ENCODE measurements at places on chromosomes 6 and 20.

DNA sequence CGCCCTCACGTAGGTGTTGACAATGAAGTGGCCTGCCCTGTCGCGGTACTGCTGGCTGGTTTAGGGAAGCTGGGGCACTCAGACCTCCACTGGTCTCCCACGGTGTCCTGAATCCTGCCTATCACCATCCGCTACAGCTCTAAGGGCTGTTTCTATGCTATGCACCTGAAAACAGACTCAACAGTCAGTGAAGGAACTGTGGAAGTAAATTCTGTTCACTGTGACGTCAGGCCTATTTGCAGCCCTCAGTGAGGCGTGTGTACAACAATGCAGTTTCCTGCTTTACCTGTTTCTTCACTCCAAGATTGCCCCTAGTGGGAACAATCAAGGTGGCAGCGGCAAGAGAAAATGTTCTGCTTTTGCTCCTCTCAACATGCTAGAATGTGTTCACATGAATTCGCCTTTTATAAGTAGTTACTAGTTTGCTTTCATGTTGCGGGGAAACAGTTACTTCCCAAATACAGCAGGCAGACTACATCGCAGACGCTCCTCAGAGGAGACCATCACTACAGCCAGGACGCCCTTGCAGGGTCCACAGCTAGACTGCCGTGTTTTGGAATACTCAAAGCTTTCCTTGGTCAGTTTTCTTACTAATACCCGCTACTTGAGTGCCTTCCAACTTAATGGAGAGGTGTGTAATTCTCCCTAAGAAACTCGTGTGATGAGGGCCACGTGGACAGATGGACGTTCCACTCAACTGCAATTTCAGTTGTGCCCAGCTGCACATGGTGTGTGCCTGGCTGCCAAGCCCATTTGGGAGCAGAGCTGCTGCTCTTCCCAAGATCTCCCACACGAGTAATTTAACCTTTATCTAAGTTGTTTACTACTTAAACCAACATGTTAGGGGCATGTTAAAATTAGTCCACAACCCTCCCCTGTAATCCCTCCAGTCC, 25.4 kb downstream of the DIDO1 start:
- H3K4me3 ChIP-seq = no peak overlapping the region
- H3K27me3 ChIP-seq = no peaks in the 10 kb centered on the region
- peak; percentile 73 for DNase-seq
- peak overlapping the region; percentile 93 for H3K27ac ChIP-seq

DNA sequence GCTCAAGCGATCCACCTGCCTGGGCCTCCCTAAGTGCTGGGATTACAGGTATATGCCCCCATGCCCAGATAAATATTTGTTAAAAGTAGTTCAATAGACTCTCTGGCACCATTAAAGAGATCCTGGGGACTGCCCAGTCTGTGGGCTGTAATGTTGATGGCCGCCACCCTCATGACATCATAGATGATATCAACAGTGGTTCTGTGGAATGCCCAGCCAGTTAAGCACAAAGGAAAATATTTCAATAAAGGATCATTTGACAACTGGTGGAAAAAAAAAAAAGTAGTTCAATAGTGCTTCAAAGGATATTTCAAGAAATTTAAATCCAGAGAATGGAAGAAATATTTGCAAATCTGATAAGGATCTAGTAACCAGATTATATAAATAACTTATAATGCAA, 1.5 kb upstream of the CRIP3 start:
- DNase-seq = no peak
- no peaks in the 10 kb centered on the region for H3K27me3 ChIP-seq
- no peak overlapping the region for H3K4me3 ChIP-seq
- H3K36me3 ChIP-seq = no peaks in the 10 kb centered on the region
- H3K27ac ChIP-seq = no peak overlapping the region

- peak overlapping the region; percentile 97 for H3K27ac ChIP-seq
- peak; percentile 27 for DNase-seq
- no peaks in the 10 kb centered on the region for H3K27me3 ChIP-seq
Observed at GRCh38 chr6:127482325-127482724, 23.1 kb upstream of the KIAA0408 start.

- DNase-seq = no peak
- H3K4me3 ChIP-seq = no peak overlapping the region
Observed at GRCh38 chr6:140230282-140230681, 855.8 kb upstream of the CITED2 start.

DNA sequence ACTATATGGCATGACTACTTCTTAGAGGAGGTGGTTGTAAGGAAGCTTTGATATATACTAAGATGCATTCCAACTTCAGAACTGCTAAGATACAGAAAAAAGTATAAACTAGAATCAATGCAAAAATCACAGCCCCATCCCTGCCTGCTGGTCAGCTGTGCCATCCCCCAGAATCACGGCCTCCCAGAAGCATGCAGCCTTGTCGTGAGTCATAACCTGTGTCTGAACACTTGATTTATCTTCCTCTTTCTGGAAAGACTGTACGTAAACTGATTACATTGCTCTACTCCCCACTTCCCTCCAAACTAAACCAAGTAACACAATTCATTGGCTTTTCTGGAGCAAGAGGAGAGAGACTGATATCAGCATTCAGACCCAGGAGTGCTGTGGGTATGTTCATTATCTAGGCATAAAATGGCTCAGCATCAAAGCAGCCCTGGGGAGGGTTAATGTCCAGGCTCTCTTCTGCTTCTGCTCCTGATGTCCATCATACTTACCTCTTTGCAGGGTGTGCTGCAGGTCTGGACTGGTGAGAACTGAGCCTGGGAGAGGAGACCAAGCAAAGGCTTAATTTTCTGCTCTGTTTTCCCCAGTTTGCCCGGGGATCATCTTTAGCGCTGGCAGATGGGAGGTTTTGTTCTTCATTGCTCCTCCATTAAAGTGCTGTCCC, 18.4 kb downstream of the SCP2D1 start:
- H3K4me3 ChIP-seq = no peak overlapping the region
- DNase-seq = no peak
- H3K27ac ChIP-seq = no peak overlapping the region
- no peaks in the 10 kb centered on the region for H3K36me3 ChIP-seq
- H3K27me3 ChIP-seq = no peaks in the 10 kb centered on the region

DNA sequence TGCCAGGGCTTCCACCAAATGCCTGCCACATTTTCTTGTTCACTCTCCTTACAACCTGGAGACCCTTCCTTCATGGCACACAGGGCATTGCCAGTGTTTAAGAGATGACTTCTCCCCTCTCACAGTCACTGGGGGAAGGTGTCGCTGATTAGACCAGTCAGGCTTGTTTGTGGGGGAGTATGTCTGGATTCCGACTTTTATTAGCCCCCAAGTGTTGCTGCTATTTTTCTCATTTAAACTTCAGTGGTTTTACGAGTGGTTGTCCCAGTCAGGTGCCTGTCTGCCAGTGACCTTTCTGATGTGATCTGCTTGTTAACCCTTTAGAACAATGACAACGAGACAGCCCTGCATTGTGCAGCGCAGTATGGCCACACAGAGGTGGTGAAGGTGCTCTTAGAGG, 92.3 kb downstream of the ANKS1A start:
- H3K36me3 ChIP-seq = no peaks in the 10 kb centered on the region
- H3K4me1 ChIP-seq = no peaks in the 10 kb centered on the region
- no peak overlapping the region for H3K4me3 ChIP-seq
- DNase-seq = no peak
- no peaks in the 10 kb centered on the region for H3K27me3 ChIP-seq
- H3K27ac ChIP-seq = no peak overlapping the region

DNA sequence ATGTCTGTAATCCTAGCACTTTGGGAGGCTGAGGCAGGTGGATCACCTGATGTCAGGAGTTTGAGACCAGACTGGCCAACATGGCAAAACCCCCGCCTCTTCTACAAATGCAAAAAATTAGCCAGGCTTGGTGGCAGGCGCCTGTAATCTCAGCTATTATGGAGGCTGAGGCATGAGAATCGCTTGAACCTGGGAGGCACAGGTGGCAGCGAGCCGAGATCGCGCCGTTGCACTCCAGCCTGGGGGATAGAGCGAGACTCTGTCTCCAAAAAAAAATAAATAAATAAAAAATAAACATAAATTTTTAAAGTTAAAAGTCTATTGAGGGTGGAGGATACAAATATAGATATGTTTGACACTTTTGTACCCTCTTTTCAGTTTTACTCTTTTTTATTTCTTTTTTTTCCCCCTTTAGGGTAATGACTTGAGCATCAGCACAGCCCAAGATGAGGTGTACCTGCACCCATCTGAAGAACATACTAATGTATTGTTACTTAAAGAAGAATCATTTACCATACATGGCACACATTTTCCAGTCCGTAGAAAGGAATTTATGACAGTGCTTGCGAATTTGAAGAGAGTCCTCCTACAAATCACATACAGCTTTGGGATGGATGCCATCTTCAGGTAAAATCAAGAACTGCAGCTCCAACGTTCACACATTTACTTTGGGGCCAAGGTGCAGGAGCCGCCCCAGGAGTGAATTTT, 368.9 kb downstream of the LAMA2 start:
- no peak overlapping the region for H3K27ac ChIP-seq
- no peaks in the 10 kb centered on the region for H3K4me1 ChIP-seq
- H3K27me3 ChIP-seq = no peaks in the 10 kb centered on the region
- no peaks in the 10 kb centered on the region for H3K36me3 ChIP-seq

DNA sequence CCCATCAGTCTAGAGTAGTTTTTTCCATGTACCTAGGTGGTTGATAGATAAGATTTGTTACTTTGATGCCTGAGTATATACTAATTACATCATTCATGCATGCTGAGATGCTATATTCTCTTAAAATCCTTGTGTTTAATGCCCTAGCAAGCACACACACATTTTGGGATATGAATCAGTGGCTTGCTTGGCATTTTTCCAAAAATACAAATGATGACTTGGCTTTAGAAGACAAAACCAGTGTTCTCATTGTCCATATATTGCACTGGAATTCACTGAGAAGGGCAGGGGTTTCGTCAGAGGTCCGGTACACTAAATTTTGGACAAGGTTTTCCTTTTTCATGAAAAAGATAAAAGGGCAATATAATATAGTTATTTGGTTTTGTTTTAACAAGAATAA, 24.9 kb downstream of the GTPBP2 start:
- no peak overlapping the region for H3K27ac ChIP-seq
- 0 out of 2 replicates have a peak, but pooled peaks cover 2% of the 10 kb centered on the region for H3K36me3 ChIP-seq
- H3K4me1 ChIP-seq = no peaks in the 10 kb centered on the region
- DNase-seq = no peak
- H3K4me3 ChIP-seq = no peak overlapping the region

Data from GM23338 (cell line).